NCI-H526 treated with DMSO at 0.1 percent for 48 hours (cell line): ENCODE measurements at places on chromosomes 13 and 19.
A peak's percentile ranks its signal among the peaks of the same experiment; 100 is the strongest.

DNA sequence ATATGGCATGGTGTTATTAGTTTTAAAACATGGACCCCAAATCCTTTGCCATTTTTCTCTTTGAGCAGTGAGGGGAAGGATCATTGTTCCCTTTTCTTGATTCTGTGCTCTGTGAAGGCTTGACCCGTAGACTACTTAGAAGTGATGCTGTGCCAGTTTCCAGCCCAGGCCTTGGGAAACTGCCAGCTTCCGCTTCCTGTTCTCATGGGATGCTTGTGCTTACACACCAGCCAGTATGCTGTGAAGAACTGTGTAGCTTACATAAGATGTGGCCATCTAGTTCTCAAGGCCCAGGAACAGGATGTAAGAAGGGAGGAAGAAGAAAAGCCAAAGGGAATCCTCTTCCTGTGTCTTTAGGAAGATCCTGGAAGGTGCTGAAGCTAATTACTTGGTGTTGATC, 180.9 kb downstream of the PCCA start:
- no peak for DNase-seq

- DNase-seq: no peak
Measured at GRCh38 chr19:51018745-51019543, 565 bp downstream of the KLK10 start.

GRCh38 chr13:39776439-39776838, 121.0 kb downstream of the COG6 start:
- DNase-seq: no peak

DNA sequence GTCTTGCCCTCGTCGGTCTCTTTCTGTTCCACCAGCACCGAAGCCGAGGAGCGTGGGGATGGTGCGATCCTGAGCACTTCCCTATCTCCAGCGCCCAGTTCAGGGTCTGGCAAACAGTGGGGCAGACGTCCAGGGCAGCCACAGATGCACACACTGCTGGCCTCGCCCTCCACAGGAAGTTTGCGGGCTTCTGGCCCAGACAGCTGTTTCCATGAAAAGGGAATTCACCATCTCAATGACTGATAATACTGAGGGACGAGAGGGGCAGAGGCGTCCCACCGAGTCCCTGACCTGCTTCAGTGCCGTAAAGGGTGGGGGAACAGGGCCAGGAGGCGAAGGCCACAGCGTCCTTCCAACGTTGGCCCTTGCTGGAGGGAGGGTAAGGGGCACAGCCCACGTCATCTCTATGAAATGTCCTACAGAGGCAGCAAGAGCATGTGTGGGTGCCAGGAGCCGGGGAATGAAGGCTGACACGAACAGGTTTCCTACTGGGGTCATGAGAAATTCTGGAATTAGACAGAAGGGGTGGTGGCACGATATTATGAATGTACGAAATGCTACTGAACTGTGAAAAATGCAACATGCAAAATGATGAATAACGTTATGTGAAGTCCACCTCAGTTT, 19.5 kb downstream of the SHC2 start:
- no peak for DNase-seq

- DNase-seq: no peak
Measured at GRCh38 chr13:58018020-58018419, 386.5 kb downstream of the PCDH17 start.

DNA sequence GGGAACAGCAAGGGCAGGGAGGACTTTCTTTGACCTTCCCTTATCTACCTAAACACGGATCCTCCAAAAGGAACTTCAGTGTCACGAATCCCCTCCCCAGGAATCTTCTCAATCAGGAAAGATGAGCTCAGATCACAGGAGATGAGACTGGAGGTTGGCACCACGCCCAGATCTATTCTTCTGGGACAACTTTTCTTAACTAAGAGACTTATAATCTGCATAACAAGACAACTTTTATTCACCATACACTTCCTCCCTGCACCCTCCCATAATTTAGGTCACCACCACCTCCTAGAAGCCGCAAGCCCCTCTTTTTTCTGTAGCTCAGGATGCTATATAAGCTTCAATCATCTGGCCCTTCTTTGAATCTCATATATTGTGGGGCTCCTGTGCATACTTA, 19.2 kb upstream of the AKT2 start:
- no peak for DNase-seq

DNA sequence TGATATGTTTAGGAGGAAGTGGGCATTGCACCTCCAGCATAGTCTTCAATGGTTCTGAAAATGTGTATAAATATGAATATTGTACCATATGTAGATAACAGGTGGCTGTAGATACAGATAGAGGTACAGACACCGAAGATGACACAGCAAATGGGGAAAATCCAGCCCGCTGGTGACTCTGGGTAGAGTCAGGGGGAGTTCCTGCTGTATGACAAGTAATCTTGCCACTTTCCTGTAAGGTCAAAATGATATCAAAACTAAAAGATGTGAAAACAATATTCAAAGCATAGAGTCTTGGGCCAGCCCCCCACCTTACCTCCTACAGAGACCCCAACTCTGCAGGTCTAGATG, 17.8 kb downstream of the C2CD4C start:
- no peak for DNase-seq

DNA sequence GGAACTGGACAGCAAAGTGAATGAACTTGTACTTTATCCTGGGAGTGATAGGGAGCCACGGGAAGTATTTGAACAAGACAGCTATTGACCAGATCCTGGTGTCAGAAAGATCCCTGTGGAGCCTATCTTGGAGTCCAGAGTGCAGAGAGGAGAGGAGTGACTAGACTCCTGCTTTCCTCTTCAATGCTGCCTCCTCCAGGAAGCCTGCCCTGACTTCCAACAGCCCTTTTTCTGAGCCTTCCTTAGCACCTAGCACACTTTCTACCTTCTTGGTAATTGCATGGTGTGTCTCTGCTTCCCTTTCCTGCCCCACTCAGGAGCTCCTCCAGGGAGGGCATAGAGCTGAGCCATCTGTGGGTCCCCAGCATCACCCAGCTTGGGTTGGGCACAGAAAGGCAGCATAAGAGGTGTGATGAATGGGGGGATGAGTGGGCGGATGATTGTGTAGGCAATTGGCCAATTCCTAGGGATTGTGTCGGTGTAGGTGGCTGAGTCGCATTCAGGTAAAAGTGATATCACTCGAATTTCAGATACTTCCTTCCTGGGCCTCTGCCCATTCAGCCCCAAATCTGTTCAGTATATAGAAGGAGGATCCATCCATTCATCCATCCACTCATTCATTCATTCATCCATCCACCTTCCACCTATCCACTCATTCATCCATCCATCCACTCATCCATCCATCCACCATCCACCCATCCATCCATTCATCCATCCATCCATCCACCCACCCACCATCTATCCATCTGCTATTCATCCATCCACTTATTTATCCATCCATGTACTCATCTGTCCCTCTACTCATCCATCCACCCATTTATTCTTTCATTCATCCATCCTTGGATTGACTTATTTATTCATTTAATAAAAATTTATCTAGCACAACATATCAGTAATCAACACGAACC, 26.9 kb downstream of the CYP4F22 start:
- no peak for DNase-seq

DNA sequence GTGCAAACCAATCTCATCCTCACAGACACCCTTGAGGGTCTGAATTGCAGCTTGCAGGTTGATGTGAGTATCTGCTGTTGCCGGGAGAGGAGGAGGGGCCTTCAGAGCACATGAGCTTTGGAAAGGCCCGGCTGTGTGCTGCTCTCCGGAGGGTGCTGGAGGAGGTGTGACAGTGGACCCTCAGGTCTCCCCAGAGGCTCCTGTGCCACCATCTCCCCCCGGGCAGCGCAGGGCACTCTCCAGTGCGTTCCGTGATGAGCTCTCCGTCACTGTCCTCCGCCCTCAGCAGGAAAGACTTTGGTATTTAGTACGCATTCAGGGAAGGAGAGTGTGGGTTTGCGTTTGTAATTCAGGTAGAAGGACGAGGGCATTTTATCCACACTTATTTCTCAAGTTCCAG, 20.0 kb downstream of the LAMP1 start:
- no peak for DNase-seq

DNA sequence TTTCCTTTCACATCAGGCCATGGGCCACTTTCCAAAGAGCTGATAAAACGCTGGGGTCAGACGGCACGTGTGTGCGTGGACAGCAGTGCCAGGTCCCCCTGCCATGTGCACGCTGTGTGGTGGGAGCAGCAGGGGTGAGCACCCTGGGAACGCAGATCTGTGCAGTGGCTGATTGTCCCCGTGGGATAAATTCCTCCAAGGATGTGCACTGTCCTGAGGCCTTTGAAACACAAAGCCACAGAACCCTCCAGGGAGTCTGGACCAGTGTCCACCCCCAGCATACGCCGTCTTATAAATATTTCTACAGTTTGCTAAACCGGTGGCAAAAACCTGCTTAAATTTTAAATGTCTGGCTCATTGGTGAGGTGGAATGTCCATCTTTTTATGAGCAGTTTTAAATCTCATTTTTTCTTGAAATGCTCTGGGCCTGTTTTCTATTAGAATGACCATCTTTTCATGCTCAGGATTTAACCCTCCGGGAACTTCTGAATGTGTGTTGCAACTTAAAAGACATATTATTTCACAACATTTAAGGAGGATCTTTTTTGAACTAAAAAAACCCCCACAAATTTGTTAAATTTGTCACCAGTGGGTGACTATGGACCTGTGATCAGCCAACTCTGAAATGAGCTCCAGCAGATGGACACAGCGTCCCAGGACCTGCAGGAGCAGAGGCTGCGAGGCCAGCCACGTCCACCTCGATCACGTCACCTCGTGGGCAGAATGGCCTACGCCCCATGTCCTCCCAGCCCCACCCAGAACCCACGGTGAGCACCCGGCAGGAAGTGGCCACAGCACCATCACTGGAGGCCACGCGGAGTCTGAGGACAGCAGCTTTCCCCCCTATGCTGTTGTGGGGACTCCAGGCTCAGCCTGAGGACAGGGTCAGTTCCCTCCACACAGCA, 68.6 kb downstream of the RASA3 start:
- DNase-seq: no peak

GRCh38 chr19:27890696-27891095, 1322.3 kb downstream of the UQCRFS1 start:
- DNase-seq: no peak

GRCh38 chr13:45615501-45616101, at the start of gene ERICH6B:
TSS of gene ERICH6B (minus strand) at chr13:45615739. CDS start at chr13:45597005, 18,734 bp downstream.
- DNase-seq: peak; percentile 57

DNA sequence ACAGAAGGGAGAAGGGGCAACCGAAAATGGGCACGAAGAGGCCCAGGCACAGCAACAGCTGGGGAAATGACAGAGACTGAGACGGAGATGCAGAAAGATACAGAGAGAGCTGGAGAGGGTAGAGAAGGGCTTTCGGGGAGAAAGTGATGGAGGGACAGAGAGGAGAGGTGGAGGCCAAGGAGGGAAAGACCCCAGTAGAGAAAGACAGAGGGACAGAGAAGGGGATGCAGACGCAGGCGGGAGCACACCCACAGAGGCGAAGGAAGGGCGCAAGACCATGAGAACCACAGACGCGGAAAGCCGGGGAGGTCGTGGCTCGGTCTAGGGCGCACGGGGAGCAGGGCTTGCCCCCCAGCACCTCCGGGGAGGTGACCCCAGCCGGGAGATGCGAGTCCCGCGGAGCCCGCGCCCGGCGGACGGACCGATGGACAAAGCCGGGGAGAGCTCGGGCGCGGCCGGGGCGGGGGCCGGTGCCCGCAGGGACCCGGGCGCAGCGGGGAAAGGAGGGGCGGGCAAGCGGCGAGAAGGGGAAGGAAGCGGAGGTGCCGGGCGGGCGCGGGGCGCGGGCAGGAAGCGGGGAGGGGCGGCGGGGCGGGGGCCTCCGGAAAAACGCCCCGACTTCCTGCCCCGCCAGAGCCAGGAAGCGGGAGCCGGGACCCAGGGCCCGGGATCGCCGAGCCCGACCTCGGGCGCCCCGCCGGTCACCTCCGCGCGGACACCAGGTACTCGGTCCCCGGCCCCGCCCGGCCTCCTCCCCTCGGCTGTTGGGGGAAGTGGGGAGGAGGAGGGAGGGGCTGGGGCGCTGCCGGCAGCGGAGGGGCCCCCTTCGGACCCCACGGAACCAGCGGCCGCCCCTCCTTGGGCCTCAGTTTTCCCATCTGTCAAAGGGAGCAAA, at the start of gene ARHGEF1:
TSS of gene ARHGEF1 (plus strand) at position 617 of the 895 bp plus-strand sequence. CDS start 4,899 bp downstream, outside the sequence.
- no peak for DNase-seq

DNA sequence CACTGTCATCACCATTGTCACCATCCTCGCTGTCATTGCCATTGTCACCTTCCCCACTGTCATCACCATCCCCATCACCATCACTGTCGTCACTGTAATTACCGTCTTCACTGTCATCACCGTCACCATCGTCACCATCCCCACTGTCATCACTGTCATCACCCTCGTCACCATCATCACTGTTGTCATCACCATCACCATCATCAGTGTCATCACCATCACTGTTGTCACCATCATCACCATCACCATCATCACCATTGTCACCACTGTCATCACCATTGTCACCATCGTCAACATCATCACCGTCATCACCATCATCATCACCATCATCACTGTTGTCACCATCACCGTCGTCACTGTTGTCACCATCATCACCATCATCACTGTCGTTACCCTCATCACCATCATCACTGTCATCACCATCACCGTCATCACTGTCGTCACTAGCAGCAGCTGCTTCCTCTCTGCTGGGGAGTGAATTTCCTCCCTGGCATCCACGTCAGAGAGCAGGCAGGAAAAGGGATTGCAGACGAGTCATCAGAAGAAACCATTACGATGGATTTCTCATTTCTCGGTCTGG, 27.3 kb downstream of the TMEM255B start:
- no peak for DNase-seq

- DNase-seq: peak; percentile 69
Measured at GRCh38 chr19:45404557-45405434, at the start of gene PPP1R13L. TSS of gene PPP1R13L (minus strand) at chr19:45405069. CDS start at chr19:45398318, 6,751 bp downstream.

DNA sequence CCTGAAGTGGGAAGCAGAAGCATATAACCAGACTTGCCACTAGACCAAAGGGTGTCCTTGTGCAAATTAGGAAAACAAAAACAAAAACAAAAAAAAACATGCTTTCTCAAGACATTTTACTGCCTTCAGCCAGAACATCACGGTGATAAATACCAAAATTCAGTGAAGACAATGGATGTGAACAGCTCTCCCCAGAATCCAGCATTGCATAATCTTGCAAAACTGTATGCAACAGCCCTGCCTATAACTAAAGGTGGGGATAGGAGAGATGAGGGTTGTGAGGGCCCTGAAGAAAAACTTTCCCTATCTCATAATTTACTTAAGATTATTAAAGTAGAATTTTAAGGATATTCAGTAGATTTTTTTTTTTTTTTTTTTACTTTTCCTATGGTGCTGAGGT, 24.9 kb upstream of the NDFIP2 start:
- DNase-seq: no peak

DNA sequence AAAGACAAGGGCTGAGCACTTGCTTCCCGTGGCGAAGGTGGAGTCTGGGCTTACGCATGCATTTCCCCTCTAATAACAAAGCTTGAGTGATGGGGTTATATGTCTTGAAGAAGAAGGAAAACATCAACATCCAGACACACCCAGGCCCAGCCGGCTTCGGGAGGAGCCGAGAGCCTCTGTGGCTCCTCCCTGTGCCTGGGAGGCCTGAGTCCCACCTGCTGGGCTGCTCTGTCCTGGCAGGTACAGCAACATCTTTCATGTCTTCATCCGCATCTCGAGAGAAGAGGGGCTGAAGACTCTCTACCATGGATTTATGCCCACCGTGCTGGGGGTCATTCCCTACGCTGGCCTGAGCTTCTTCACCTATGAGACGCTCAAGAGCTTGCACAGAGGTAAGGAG, 30.6 kb downstream of the TMEM161A start:
- no peak for DNase-seq

- no peak for DNase-seq
Measured at GRCh38 chr13:72246396-72246795, 379.4 kb upstream of the DACH1 start.
